ENCODE measurements at places on chromosomes 4 and X.

DNA sequence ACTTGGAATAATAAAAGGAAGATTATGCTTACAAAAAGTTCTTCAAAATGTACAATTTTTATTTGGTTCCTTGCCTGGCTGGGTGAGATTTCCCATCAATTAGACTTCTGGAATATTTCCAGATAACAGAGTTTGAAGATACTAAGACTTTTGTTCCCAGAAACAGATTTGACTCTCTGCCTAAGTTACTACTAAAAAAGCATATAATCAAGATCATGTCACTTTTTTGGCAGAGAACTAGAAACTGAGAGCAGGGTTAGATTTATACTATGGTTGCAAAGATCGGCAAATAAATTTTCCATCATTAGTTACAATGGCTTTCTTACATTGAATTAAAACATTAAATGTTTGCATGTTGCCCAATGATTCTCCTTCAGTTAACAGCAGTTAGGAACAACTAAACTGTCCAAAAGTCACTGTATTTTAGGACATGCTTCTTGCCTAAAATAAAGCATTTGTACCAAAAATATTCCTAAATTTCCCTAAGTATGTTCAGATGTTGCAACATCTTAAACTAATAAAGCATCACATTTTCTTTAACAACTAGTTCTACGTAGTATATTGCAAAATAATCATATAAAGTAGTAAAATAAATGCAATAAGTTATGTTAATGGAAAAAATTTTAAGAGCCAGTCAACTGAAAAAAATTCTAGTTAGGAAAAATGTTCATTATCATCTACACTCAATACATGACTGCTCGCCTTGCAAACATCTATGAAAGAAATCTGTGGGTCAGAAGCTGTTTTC lies 73.0 kb downstream of the SEC24D start:
- no peak for DNase-seq

GRCh38 chr4:127214931-127215330 lies 417.8 kb upstream of the INTU start:
- DNase-seq, result no peak

DNA sequence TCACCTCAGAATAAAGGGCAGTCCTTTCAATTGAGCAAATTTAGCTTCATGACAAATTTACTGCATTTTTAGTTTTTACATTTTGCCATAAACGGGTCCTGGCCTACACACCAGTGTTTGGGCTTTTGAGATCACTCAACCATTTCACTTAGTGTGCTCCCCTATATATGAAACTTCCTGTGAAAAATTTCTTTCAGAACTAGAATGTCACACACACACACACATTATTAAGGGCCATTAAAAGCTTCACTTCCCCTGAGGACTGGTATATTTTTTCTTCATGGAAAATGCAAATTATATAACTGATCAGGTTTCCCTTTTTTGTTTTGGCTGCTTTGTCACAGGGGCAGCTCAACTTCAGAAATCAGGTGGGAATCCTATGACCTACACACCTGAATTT lies 206.5 kb downstream of the ENOX2 start:
- DNase-seq, result no peak

- DNase-seq, result no peak
Measured at GRCh38 chr4:86007042-86007441, 352.8 kb downstream of the MAPK10 start.

- DNase-seq, result no peak
Measured at GRCh38 chr4:80134936-80135701, 62.1 kb upstream of the ANTXR2 start.

DNA sequence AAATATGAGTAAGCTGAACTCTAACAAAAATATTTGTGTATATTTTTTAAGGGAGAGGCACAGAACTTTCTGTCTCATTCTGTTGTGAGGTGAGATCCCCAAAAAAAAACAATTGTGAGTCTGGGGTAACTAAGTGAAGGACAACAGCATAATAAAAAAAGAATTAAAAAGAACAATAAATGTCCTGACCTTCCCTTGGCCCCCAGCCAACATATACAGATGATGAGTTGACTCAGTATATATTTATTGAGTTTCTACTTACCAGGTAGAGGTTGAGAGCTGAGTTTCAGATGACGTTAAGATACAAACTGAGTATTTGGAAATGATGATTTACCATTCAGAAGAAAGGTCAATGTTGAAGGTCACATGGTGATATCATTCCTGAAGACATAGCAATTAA lies 239.5 kb downstream of the KCNIP4 start:
- no peak for DNase-seq

GRCh38 chrX:40279762-40280161 lies 182.0 kb upstream of the BCOR start:
- no peak for DNase-seq

- peak; percentile 79 for DNase-seq
Measured at GRCh38 chr4:22500831-22501714, 14.8 kb downstream of the ADGRA3 start.

DNA sequence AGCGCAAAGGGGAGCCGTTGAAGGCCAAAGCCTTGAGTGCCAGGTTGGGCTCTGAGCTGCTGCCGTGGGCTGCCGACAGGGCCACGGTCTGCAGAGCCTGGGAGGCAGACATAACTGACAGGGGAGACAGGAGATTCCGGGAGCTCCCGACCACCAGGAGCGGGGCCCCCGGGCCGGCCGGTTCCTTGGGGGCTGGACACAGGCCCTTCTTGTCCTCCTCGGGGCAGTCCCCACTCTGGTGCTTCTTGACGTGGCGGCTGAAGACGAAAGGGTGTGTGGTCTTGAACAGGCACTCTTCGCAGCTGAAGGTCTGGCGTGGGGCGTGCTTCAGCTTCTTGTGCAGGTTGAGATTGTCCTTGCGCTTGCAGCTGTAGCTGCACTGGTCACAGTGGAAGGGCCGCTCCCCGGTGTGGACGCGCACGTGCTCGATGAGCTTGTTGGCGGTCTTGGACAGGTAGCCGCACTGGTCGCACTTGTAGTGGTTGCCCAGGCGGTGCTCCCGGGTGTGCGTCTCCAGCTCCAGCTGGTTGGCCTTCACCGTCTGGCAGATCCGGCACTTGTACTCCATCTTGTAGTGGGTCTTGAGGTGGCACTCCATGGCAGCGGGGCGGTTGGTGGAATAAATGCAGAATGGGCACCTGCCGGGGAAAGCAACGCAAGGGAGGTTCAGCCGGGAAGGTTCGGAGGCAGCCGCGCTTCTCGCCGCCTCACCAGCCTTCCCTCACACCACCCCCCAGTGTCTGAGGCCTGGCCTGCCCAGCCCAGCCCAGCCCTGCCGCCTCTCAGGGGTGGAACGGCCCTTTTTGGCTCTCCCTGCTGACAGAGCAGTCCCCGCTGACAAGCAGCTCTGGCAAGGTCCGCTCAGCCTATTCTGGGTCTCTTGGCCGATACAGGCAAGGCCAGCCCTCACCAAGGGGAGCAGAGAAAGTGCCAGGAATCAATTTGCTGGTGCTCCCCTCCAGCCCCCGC lies 81.3 kb downstream of the C4orf51 start:
- DNase-seq, result no peak

DNA sequence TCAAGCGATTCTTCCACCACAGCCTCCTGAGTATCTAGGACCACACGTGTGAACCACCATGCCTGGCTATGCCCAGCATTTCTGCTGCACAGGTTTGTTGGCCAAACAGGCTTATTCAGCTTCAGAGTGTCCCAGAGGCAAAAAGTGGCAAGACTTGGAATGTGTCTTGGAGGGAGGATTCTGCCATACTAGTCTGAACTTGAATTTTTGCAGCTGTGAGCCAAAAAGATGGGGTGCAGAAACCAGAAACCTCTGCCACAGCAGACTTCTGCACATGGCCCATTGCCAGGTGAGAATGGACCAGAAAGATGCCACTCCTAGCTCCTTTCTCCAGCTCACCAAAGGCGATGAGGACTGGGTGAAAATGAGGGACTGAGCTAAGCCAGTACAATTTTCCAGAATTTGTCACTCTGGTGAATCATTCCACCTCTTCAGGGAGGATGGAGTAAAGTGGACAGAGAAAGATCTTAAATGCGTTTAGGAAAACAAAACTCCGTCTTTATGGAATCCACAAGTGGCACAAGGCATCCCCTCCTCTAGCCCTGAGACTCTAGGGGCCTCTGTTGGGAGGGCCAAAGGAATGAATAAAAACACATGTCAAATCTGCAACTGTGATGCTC lies 369.1 kb upstream of the CLNK start:
- DNase-seq, result no peak

DNA sequence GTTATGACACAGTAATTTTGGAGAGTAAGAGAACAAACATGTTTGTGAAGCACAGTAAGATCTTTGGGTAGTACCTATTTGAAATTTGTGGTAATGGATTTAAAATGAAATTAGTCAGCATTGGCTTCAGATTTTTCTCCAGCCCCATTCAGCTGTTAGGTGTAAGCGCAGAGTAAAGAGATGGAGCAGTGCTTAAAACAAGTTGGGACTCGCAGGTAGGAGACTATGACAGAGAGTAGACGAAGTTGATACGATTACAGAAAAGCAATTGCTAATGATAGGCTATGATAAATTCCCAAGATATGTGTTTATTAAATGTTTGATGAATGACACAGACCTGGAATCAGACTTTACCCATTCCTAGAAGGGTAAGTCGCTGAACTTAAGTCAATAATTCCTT lies 72.6 kb downstream of the CHIC2 start:
- DNase-seq, result peak; percentile 90

DNA sequence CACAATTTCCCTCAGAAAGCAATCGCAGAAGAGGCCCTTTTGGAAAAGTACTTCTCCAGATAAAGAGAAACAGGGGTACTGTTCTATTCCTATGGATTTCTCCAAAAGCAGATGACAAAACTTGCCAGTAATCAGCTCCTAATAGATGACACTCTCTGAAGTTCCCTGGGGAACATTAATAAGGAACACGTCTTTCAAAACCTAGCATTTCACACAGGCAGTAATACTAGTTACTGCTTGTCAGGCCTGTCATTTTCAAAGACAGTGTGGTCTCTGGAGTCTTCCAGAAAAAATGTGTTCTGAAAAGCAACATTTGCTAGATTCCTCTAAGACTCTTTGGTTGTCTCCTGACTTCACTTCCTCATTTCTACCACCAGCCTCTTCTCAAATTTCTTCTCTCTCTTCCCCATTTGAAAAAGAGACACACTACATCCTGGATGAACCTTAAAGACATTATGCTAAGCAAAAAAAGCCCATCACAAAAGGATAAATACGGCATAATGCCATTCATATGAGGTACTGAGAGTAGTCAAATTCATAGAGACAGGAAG lies 47.3 kb downstream of the CHRDL1 start:
- no peak for DNase-seq

- peak; percentile 16 for DNase-seq
Measured at GRCh38 chr4:26713563-26714151, 129.8 kb downstream of the TBC1D19 start.

- DNase-seq, result no peak
Measured at GRCh38 chr4:145189981-145190380, 9.6 kb upstream of the OTUD4 start.

DNA sequence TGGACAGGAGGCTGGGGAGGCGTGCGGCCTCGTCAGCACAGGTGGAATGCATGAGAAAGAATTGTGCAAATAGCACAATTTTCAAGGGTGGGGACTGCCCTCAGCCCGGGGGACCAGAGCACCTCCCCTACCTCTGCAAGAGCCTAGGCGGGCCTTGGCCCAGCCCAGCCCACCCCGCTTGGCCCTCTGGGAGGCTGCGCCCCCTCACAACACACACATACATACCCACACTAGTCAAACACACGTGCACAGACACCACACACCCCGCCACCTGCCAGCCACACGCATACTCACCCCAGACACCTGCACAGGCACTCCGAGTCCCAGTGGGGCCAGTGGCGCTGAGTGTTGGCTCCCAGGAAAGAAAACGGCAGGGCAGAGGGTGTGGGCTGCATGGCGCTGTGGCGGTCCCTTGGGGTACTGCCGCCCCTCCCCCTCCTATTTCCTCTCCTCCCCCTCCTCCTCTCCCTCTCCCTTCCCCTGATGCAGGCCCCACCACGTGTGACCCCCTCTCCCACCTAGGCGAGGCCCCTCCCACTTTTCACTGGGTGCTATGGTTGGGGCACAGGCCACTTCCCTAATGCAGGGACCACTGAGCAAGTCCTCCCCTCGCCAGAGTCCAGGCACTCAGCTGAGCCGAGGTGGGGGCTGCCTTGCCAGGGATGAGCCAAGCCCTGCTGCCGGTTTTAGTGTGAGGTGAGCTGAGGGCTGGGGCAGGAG lies 84.5 kb downstream of the FAM53A start:
- DNase-seq, result no peak

- DNase-seq, result no peak
Measured at GRCh38 chr4:74524985-74525384, 80.0 kb downstream of the AREG start.

- no peak for DNase-seq
Measured at GRCh38 chr4:52933738-52934137, 71.6 kb downstream of the RASL11B start.

GRCh38 chr4:106627051-106627450 lies 258.5 kb upstream of the GIMD1 start:
- no peak for DNase-seq

GRCh38 chr4:174096999-174097398 lies 186.5 kb downstream of the FBXO8 start:
- DNase-seq, result no peak

GRCh38 chr4:74675673-74676279 lies 118.5 kb downstream of the BTC start:
- no peak for DNase-seq

DNA sequence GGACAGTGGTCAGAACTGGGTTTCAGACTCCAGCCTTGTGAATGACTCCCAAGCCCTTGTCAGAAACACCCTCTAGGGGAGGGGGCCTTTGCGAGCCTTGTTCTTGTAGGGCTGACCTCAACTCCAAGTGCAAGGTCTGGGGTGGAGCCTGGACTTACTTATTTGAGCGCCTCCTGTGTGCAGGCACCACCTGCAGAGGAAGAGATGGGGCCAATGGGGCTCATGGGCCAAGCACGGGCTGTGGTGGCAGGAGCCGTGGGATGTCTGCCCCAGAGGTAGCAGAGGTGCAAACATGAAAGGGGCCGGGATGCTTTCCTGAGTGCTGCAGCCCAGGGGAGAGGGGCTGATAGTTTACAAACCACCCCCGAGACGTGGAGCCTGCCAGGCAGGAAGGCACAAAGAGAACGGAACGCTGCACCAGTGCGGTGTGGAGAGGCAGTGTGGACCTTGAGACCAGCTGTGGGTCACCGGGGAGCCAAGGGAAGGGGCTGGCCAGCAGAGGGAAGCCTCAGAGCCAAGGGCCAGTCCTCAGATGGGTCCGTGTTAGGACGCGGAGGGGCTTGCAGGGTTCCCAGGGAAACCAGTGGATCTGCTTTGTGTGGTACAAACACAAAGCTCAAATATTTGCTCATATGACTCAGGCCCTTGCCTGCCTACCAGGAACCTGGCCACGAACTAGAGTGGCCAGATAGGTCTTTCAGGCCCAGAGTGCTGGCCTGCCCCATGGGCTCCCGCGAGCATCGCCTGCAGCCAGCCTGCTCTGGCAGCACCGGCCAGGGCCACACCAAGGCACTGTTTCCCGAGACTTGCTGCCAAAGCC lies 8.7 kb upstream of the TADA2B start:
- no peak for DNase-seq

- DNase-seq, result no peak
Measured at GRCh38 chr4:109574931-109575804, 15.1 kb downstream of the MCUB start.

DNA sequence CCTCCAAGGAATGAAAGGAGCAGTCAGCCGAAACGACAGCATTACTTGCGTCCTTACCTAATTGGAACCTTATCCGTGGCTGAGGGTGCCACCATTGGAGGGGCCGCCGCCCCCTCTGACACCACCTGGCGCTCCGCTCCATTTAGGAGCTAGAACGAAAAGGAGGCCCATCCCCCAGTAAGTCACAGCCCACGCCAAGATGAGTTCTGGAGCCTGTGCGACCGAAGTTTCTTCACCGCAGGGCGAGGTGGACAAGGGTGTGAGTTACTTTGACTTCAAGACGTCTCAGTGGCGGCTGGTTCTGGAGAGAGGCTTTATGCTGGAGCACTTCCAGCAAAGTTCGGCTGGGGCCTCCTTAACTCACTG lies 729 bp upstream of the IRF2 start:
- no peak for DNase-seq

Measured in epithelial cell of prostate (primary cell).